ENCODE measurements at places on chromosomes 11 and 22.

- DNase-seq = no peak
Observed at GRCh38 chr11:65778431-65778900, 2.3 kb downstream of the AP5B1 start.

GRCh38 chr22:49086181-49086580 lies 741.5 kb downstream of the BRD1 start:
- DNase-seq = no peak

GRCh38 chr11:130118165-130118564 lies 41.4 kb upstream of the ST14 start:
- DNase-seq = no peak

DNA sequence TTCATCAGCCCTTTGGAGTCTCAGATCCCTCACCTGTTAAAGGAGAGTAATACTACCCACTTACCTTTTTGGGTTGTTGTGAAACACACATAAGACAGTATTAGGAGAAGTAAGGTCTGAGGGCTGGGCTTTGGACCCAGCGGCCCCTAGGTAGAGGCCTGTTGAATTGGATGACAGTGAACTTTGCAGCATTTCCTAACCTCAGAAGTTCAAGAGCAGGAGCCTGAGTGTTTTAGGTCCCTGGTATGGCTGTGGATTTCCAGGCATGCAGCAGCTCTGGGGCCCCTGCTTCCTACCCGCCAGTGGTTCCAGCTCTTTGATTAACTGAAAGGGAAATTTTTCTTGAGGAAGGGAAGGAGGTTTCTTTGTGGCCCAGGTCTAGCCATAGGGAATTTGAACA lies 58.9 kb downstream of the TEAD1 start:
- DNase-seq = no peak

DNA sequence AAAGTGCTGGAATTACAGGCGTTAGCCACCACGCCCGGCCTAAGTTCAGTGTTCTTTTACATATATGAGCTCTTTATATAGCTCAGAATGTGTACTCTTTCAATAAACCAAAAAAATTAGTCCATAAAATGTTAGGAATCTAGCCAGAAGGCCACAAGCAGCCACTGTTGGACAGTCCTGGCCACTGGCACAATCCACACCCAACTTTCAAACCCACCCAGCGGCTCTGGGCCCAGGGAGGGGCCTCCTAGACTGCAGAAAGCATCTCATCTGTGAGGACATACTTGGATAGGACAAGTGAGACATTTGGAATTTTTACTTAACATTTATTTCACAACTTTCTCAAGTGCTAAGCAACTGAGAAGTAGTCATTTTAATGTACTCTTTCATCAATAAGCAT lies 6.4 kb downstream of the PACSIN2 start:
- DNase-seq = no peak

DNA sequence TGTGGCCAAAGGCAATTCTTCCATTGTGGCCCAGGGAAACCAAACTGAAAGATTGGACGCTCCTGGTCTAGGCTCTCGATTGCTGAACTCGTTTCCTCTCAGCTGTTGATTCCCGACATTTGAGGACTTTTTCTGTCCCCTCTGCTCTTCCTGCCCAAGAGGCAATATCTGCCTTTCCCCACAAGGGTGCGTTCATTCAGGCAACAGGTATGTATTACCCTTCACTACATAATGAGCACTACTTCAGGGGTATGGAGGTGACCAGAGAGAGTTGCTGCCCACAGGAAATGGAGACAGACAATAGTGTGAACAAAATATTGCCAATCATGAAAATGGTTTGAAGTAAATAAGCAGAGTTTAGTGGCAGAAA lies 8.2 kb downstream of the PTH start:
- DNase-seq = no peak

DNA sequence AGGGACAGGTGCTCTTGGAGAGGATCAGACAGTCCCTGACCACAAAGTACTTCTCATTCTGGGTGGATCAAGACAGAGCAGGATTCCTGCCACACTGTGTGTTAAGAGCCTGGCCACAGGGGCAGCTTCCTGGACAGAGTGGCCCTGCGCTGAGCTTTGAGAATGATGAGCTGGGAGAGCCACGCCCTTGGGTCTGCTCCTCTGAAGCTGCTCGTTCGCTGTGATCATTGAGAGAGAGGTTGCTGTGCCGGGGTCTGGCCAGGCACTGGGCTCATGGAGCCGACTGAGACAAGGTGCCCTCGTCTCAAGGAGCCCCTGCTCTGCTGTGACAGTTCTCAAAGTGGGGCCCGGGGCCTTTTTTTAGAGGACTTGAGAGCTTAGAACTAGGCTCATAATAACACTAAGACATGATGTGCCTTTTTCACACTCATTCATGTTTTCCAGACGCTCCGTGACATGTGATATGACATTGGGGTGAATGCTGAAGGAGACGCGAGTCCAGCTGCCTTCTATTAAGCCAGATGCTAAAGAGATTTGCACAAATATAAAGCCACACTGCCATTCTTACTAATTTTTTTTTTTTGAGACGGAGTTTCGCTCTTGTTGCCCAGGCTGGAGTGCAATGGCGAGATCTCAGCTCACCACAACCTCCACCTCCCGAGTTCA lies 1.6 kb upstream of the MFRP start:
- no peak for DNase-seq

DNA sequence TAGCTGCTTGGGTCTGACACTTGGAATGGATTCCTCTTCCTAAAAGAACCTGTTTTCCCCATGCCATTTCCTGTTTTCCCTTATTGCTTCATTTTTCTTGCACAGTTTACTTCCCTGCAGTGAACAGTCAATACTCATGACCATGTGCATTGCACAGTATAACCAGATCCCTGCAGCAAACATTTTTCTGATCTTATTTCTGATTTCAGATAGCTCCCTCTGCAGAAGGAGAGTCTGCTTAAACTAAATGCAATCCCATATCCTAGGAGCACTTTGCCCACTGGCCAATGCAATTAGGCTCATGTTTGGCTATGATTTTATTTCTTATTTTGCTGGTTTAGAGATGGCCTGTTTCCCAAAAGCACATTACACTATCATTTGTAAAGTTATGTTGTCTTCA lies 96.7 kb upstream of the CD44 start:
- no peak for DNase-seq

DNA sequence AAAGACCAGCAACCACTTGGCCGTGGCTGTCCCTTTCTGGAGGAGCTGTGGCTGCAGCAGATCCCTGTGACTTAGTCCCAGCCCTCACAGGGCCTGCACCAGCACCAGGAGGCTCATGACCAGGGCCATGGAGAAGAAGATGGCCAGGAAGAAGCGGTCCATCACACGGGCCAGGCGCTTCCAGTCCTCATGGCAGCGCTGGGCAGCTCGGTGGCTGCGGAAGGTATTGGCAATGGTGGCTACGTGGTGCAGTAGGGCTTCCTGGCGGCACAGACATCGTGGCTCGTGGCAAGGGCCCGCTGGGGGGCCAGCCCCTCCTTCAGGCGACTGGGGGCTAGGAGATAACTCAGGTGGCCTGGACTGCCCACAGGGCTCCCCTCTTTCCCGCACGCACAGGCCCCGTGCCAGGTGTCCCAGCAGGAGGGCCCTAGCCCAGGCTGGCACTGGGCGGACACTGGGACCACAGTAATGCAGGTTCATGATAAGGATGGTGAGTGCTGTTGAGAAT lies 5.1 kb downstream of the CHRNA10 start:
- DNase-seq = no peak

DNA sequence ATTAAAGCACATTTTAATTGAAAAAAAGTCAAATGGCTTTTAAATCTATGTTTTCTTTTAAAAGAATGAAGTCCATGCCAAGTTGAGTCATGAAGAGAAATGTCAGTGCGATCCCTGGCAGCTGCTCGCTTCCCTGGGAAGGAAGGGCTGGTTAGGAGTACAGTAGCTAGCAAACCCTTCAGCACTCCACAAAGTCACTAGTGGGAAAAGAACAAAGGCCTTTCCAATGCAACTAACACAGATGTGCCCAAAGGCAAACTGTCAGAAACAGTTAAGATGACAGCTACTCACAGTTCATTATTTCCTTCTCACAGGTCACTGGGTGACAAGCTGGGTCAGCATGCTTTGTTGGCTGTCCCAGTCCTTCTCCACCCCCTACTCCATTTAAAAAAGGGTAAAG lies 308.7 kb downstream of the DCDC1 start:
- DNase-seq = no peak

GRCh38 chr11:64231546-64231945 lies 1.2 kb downstream of the DNAJC4 start:
- no peak for DNase-seq

GRCh38 chr11:47532597-47533213 lies 20.2 kb downstream of the CELF1 start:
- DNase-seq = no peak

GRCh38 chr11:94513091-94513490 lies 830 bp downstream of the C11orf97 start:
- DNase-seq = no peak

- DNase-seq = no peak
Observed at GRCh38 chr11:119166368-119167076, 2.0 kb upstream of the NLRX1 start.

DNA sequence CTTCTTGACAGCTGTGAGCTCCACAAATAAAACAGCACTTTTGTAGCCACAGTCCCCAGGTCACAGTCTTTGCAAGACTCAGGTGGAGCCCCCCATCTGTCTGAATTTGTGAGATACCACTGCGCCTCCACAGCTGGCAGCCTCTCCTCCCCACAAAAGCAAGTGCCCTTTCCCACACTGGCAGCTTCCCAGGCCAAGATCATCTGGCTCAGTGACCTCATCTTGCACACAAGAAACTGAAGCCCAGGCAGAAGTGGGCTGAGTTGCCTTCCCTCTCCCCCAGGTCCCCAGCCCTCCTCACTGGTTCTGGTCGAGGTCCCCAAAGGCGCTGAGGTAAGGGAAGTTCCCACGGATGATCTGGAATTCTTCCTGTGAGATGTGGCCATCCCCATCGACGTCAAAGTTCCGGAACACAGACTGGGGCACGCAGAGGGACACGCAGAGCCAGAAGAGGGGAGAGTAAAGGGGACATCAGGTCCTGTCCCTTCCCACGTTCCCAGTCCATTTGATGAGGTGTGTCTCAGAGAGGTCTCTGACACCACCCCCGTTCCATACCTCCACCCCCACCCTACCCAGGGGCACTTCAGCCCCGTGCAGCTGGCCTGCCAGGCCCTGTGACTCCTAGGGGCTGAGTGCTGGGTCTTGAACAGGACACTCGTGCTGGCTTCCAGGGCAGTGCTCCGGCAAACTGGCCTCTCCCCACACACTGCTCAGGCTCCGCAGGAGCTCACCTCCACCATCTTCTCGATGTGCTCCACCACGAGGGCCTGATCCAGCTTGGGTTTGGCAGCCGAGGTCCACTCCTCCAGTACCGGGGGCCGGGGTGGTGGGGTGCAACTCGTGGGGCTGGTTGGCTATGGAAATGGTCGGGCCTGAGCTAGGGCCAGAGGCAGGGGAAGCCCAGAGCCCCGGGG lies 8.9 kb downstream of the RASGRP2 start:
- no peak for DNase-seq

GRCh38 chr11:2377511-2378443 lies 667 bp downstream of the CD81 start:
- no peak for DNase-seq

DNA sequence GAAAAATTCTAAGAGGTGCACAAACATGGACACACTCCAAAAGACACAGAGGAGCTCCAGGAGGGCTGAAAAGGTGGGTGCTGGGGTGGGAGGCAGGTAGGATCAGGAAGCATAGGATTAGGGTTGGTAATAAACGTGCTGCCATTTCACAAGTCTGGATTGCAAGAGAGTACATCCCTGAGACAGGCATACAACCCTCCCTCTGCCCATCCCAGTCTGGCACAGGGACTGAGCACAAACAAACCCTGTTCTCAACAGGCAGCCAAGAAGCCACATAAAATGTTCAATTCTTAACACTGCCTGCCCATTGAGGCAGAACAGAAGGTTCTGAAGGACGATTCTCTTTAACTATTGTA lies 18.5 kb downstream of the SLC35F2 start:
- no peak for DNase-seq

- DNase-seq = no peak
Observed at GRCh38 chr11:58907780-58908179, 31.5 kb upstream of the GLYATL1 start.

GRCh38 chr11:19727246-19727645 lies 14.6 kb downstream of the NAV2 start:
- DNase-seq = no peak

GRCh38 chr11:130144861-130145281 lies 14.7 kb upstream of the ST14 start:
- no peak for DNase-seq

- no peak for DNase-seq
Observed at GRCh38 chr11:58963551-58964104, 24.3 kb downstream of the GLYATL1 start.

DNA sequence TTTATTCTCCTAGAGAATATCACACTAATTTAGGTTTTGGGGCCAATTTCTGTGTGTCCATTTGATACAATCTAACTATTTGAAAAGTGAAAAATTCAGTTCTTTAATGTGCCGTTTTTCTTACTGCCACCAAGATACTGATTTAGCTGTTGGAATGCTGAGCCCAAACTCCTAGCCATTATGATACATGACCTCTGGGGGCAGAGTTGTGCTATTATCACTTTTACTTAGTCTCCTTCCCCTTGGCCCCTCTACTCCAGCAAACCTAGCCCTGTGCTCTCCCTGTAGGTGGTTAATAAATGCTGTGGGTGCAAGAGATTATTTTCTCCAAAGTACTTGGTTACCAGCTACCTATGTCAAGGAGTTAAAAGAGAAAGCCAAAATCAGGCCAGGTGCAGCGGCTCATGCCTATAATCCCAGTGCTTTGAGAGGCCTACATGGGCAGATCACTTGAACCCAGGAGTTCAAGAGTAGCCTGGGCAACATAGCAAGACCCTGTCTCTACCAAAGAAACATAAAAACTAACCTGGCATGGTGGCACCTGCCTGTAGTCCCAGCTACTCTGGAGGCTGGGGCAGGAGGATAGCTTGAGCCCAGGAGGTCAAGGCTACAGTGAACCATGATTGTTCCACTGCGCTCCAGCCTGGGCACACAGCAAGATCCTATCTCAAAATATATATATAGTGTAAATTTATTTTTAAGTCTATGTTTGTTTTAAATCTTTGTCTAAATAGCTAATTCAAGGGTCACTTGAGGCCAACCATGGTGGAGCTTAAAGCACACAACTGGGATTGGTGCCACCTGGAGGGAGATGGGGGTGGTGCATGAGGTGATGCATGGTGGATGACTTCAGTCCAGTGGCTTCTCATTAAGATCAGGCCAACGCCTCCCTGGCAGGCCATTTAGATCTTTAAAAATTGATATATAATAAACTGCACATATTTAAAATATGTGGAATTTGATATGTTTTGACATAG lies 193.2 kb upstream of the PLET1 start:
- peak; percentile 2 for DNase-seq
